ENCODE measurements at places on chromosomes 2 and 18.

- DNase-seq = no peak
These were observed 154.8 kb downstream of the TGIF1 start for GRCh38 chr18:3604498-3605408.

DNA sequence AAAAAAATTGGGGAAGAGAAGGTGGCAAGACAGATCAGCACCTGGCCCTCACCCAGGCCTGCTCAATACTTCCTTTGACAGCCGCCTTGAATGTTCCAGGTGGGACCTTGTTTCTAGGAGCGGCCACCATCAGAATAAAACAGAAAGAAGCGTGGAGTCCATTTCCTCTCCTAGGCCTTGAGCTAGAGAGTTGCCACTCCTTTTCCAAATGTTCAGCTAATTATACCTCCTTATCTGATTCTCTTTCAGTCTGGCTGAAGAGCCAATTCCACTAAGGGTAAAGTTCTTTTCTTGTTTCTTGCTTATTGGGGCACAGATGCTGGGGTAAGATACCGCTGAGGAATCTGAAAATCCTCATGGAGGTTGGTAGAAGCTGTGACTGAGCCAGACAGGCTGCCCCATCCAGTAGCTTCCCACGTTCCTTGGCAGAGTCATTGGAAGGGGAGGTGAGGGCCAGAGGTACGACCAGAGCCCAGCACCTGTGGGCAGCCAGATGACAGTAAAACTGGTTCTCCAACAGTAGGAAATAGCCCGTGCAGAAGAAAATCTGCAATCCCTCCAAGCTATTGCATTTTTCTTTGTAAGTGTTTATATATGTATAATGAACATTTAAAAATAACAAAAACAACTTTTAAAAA is 51.5 kb downstream of the PLB1 start:
- no peak for DNase-seq

- DNase-seq = no peak
These were observed 14.9 kb upstream of the GNAL start for GRCh38 chr18:11674119-11674518.

DNA sequence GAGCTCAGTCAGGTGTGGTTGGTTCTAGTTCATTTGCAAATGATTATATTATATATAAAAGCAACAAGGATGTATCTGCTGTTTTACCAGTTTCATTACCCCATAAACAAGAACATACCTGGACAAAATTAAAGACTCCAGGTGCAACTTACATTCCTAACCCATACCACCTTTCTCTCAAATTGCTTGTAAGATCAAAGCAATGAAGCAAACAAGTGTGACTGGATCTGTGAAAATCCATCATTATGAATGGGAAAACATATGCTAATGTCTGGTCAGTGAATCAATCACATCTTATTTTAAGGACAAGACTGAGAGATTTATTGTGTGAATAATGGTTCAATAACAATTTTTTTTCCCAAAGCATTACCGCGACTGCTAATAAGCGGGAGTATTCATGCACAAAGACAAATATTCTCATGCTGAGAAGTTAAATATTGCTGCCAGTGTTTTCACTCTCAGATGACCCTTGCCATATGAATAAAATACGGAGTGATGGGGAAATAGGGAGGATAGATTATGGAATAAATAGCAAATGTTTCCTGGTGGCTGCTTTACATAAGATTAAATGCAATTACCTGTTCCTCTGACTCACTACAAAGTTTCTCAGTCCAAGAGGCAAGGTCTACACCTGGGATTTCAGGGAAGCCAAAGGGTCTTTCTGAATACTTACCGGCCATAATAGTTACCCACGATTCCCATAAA is 59.3 kb downstream of the WDR75 start:
- DNase-seq = no peak

DNA sequence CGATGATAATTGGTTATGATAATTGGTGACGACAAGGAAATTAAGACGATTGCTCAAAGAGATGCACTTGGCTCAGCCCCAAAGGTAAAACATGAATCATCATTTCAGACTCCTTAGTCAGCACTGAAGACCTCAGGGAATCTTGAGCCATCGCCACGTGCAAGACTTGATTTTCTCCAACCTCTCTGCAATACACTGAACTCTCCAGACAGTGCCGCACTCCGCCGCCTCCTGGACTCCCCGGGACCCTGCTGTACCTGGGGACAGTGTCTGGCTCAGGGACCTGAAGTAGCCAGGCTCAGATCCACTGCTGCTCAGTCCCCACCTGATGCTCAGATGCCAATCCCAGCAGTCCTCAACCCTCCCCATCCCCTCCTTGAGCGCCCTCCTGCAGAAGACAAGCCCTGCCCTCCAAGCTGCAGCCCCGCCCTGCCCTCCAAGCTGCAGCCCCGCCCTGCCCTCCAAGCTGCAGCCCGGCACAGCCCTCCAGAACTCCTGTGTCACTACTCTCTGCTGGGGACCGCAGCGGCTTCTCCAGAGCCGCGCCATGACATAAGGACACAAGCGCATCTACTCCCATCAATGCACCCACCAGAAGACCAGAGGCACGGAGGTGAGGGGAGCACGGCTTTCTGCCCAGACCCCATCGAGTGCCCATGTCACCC is 1.1 kb downstream of the TMEM18 start:
- DNase-seq = peak; percentile 9

DNA sequence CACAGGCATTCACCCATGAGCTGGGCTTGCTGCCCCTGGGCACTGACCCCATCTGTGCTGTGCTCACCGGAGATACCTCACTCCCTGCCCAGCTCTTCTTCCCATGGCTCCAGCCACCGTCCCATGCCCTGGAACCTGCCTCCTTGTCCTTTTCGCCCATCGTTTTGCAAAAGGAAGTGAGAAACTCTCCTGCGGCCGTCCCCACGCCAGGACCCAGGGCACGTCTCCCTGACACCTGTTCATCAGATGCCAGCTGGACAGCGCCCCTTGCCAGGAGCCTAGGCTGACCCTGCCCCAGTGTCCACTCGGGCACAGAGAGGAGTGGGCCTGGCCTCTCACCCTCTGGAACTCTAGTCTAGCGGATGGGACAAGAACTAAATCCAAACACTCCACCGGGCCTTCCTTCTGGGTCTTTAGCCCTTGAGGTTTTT is 238.6 kb downstream of the SEPTIN10 start:
- DNase-seq = peak; percentile 17

DNA sequence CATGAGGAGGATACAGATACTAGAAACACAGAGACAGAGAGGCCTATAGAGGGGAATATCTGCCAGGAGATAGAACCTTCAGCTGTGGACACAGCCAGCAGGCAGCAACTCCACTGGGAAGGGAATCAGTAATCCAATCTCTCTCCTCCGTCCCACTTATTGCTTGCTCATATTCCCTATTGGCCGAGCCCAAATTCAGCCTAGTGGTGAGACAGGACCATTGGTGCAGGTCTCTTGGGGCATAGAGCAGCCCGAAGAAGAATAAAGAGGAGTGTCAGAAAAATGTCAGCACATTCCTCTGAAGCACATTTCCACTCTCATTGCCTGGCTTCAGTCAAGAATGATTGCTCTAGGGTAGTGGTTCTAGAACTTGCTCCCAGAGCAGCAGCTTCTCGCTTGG is 1091.5 kb upstream of the GYPC start:
- DNase-seq = no peak

- no peak for DNase-seq
These were observed 1132.2 kb downstream of the DPP10 start for GRCh38 chr2:115574667-115575066.

DNA sequence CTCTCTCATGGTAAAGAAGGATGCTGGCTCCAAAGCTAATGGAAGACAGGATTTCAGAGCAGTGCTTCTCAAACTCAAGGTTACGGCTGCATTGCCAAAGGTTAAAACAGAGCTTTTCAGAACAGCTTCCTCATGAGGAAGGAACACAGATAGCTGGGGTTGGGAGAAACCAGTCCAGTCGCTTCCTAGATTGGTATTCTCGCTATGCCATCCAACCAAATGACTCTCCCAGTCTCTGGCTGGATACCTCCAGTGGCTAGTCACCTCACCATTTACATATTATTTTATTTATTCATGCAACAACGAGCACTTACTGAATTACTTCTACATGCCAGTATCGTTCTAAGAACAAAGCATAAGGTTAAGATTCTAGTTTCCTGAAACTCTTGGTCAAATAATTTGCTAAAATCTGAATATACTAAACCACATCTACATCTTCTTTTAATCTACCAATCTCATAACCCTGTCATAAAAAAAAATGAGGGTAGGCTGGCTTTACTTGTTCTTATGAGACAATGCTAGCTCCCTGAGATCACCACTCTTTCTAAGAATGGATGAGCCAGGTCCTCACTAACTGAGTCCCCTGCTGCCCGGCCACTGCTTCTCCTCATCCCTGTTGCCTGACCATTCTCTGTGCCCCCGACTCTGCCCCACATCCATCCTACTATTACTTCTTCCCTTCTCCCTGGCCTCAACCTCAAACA is 20.4 kb downstream of the KDSR start:
- DNase-seq = no peak

DNA sequence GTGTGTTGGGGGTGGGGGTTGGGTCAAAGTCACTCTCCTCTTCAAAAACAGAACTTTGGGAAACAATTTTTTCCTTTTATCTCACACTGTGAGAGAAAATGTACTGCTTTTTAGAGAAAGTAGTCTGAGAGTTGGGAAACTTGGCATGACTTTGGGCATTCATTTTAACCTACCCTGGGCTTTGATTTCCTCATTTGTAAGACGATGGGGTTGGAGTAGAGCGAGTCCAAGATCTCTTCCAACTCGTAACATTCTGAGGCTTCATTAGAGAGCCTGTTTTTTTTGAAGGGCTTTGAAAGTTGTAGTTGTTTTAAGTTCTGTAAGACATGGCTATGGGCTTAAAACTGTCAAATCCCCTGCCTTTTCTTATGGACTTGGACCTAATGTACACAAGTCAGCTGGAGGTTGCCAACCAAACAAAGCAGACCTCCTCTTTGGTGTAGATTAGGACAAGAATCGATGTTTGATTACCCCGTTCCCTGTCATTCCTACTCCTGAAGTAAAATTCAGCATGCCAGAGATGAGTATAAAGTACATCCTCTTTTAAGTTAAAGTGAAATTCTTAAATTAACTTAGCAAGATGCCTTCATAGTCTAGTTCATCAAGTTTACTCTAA is 8.4 kb downstream of the PHLPP1 start:
- DNase-seq = no peak

GRCh38 chr18:44741085-44741484 is 60.4 kb downstream of the SETBP1 start:
- DNase-seq = no peak

GRCh38 chr18:24239341-24239740 is 100.5 kb downstream of the CABYR start:
- DNase-seq = no peak

DNA sequence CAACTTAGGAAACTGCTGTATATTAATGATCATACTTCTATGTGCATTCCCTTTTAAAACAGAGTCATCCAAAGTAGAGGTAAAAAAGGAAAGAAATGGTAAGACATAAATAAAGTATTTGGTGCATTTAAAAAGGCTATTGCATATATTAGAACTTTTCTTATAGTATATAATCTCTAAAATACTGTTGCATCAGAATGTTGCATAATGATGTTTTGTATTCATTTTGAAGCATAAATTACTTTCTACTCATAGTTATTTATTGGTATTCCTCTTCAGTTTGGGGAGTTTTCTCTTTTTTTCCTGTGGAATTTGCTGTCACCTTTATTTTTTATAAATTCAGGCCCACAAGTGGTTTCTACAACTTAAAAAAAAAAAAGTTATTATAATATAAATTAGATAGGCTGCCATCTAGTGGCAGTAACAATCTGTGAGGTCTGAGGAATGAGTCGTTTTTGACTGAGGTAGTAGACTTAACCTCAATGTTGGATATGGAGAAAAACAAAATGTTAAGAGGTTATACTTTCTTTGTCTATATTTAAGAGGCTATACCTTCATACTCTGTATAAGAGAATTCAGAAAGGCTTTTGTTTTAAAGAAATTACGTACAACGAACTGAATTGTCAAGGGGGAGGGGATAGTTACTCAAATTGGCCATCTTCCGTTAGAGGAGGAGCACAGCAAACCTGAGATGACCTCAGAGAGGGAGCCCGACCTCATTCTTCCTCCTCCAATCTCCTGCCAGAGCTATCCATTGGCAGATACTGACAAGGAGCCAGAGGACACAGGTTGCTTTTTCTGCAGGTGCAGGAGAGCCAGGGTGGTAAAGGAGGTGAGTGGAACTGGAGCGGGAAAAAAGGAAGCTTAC is 23.8 kb downstream of the ANKAR start:
- DNase-seq = peak; percentile 22

DNA sequence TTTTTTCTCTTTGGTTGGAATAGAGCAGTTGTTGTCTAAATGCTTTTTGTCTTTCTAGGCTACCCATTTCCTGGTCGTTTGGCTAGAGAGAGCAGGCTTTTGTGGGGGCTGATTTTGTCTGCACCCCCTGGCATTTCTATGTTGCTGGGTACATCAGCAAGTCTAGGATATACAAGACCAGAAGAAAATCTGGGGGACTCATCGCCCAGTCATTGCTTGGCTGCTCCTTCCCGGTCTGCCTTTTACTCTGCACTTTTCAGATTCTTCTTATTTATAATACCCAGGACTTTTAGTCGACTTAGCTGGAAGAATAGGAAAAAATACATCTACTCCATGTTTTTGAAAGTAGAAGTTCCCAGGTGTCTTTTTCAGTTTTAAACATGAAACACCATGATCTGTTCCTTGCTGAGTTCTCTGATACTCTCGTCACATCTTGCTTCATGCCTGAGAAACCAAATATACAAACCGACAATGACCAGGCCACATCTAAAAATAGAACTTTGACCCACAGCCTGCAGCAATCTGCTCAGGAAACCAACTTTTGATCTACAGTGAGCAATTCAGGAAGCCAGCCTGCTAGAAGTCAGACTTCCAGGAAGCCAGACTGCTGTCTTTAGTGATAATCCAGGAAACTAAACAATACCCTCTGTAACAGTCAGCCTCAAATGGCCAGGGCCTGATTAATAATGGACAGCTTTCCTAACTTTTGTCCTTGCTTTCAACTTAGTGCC is 163.8 kb upstream of the MEX3C start:
- DNase-seq = no peak

- no peak for DNase-seq
These were observed 500.1 kb downstream of the ARHGAP15 start for GRCh38 chr2:143629340-143629739.

DNA sequence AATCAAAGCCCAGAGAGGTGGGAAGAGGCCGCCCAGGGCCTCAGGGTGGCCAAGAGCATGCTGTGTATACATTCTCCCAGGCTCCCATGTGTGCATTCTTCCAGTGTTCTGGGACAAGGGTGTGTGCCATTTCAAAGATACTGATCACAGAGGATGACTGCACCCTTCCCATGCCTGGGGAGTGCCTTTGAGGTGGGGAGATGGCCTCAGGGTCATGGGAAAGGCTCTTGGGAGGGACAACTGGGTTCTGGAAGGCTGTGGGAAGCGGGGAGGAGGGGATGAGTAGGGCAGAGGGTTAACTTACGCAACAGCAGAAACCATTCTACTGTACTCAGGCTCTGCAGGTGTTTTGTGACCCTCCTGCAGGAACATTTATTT is 40.9 kb downstream of the KLHL29 start:
- DNase-seq = no peak

GRCh38 chr2:109611467-109612095 is 2.2 kb downstream of the SEPTIN10 start:
- no peak for DNase-seq

DNA sequence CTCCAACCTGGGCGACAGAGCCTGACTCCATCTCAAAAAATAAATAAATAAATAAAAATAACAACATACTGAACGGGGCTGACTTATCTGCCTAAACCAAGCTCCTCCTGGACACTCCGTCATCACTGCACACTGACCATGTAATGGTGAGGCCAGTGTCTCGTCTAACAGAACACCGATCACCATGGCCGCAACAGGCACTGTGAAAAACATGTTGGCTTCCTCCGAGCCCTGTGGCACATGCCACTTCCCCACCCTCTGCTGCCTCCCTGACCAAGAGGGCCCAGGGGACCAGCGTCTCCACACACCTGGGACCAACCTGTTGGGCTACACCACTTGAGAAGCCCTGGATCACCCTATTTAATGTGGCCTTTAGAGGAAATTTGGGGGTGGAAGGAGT is 33.9 kb downstream of the ZNF516 start:
- no peak for DNase-seq

Measured in T-cell (primary cell).